Myocyte (in vitro differentiated cells): ENCODE measurements at places on chromosomes 1 and 21.

GRCh38 chr21:31159808-31160207, 121.5 kb upstream of the KRTAP19-8 start:
- no peak for DNase-seq

GRCh38 chr1:181251001-181251712, 162.7 kb downstream of the IER5 start:
- peak; percentile 41 for DNase-seq

GRCh38 chr1:40802078-40802741, 18.6 kb downstream of the KCNQ4 start:
- peak; percentile 75 for DNase-seq

DNA sequence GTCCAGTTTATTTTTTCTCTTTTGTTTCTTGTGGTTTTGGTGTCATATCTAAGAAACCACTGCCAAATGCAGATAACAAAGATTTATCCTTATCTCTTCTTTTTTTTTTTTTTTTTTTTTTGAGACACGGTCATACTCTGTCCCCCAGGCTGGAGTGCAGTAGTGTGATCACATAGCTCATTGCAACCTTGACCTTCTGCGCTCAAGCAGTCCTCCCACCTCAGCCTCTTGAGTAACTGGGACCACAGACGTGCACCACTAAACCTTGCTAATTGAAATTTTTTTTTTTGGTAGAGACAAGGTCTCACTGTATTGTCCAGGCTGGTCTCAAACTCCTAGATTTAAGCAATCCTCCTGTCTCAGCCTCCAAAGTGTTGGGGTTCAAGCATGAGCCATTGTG, 8.9 kb downstream of the SLC66A1 start:
- no peak for DNase-seq

GRCh38 chr21:16046656-16047330, 317.0 kb downstream of the USP25 start:
- DNase-seq = no peak

- DNase-seq = peak; percentile 19
Measured at GRCh38 chr1:226764533-226764932, 25.5 kb upstream of the ITPKB start.

- DNase-seq = no peak
Measured at GRCh38 chr21:16324630-16325029, 594.8 kb downstream of the USP25 start.

DNA sequence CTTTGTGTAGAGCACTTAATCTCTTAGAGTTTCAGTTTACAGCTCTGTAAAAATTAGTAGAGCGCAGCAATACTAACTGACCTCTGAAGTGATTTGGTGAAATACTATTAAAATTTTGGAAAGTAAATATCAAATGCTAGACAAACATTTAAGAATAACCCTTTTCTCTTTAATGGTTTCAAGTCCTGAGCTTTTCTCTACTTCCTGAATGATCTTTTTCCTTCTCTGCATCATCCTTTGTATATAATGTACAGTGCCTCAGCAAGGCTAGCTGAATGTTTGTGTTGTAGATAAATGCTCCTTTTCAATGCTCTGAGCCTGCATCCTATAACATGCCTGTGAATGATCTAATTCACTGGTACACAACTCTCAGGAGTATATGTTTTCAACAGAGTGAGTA, 272.9 kb downstream of the ADGRL2 start:
- DNase-seq = no peak

DNA sequence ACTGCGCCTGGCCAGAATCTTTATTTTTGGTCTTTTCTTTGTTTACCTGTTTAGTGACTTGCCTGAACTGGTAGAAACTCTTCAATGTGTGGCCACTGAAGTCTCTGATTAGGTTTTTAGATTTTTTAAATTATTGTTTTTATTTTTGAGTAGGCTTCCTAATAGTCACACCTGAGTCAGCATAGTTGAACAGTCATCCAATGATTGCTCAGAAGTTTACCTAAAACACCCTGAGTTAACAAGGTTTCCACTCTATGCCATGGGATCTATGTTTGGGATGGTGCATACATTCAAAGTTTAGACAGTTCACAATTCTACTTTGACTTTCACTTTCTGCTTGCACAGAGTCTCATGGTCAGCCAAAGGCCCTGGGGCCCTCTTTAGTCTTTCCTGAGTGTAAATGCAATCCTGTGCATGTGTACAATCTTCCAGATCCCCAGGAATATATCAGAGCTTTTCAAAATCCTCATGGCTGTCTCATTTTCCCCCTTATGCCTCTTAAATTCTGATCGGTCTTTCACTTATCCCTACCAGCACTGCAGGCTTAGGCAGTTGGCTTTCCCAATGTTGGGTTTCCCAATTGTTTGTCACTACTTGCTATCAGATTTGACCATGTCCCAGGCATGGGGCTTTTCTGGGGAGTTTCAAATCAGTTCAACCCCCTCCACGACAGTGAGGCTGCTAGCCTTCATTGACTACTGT, 114.4 kb upstream of the RAB3GAP2 start:
- DNase-seq = no peak

DNA sequence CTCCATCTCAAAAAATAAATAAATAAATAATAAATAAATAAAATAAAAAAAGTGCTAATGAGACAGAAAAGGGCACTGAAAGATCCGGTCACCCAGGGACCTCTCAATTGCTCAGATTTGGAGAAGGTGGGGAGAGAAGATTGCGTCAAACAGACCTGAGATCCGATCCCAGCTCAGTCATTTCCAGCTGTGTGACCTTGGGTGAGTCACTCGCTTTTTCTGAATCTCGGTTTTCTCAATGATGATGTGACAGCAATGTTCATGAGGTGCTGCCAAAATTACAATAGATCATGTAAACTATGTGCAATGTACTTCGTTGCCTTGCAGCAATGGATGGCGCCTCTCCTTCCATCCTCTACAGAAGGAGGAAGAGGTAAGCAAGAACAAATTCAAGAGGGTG, 11.1 kb upstream of the MEF2D start:
- DNase-seq = no peak

DNA sequence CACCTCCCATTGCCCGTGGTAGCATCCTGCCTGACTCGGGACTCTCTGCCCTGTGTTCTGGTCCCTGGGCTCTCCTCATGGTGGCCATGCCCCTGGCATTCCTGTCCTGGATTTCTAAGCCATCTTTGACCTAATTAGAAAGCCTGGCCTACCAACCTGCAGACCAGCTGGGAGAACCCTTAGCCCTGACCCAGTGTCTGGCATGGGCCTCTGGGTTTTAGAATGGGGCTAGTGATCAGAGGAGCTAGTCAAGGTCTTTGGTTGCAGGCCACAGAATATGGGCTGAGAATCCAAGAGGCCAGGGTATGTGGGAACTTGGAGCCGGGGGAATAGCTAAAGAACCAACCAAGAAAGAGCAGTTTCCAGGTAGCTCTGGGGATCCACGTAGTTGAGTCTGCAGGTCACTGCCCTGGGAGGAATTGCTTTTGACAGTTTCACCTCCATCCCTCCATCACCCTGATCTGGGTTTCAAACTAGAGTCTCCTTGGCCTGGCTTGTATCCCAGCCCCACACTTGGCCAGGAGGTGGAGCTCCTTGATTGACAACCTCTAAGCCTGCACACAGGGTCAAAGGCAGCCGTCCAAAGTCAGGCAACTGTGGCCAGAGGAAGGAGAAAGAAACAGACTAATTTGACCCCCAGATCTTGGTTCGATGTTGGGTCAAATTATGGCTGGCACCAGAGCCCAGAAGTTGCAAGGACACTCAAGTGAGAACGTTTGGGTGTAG, 54.7 kb upstream of the ABCG1 start:
- DNase-seq = no peak

DNA sequence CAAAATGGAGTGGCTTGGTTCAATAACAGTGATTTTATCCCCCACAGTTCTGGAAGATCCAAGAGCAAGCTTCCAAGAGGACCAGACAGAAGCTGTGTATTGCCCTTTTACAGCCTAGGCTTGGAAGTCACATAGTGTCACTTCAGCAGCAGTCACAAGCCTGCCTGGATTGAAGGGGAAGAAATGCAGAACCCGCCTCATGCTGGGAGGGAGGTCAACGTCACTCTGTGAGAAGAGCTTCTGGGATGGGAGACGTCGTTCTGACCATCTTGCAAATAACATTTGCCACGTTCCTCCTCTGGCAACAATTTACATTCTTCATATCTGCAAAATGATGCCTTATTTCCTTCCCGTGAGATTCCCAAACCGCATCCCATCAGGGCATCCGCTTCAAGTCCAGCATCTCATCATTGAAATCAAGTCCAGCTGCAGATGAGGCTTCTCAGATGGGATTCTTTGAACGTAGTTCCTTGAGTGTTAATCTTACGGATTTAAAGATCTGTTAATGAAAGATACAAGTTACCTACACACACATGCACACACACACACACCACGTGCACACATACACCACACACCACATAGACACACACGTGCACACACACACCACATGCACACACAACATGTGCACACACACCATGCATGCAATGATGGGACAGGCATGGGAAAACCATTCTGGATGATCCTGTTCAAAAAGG, 23.9 kb upstream of the KIF1B start:
- no peak for DNase-seq

DNA sequence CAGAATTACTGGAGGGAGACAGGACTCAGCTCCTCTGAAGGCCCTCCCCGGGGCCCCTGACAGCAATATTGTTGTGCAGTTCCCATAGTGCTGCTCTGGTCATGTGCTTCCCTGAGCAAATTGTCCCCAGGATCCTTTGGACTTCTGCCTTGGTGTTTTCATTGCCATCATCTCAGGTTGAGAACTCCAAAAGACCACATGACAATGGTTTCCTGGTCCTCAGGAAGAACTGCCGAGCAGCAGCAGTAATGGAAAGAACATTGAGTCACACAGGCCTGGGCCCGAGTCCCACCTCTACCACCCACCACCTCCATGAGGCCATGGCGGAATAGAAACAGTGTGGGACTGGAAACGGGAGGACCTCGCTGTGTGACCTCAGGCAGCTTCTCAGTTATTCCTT, 6.3 kb upstream of the CTTNBP2NL start:
- no peak for DNase-seq

DNA sequence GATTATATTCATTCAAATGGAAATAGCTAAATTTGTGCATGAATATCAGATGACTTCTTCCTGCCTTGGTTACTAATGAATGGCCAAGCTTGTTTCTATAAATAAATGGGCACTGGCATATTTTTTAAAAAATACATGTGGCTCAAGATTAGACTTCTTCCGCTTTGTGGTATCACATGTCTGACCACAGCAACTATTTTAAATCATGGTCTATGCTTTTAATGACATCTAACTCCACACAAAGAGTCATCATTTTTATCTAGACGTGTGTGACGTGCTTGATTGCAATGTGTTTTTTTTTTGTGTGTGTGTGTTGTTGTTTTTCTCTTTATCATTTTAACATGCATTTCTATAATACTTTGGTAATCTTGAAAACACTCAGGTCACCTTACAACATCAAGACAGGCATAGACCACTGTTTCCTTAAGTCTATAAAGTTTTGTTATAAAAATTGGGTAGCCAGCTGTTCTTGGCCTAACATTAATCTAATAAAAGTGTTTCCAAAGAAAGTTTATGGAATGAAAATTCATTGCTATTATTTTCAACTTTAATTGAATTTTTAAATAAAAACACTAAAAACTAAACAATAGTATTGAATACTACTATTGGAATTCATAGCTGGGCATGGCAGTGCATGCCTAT, 29.5 kb downstream of the RGS1 start:
- DNase-seq = peak; percentile 91

GRCh38 chr1:22976461-22977243, 4.0 kb upstream of the LACTBL1 start:
- peak; percentile 86 for DNase-seq

DNA sequence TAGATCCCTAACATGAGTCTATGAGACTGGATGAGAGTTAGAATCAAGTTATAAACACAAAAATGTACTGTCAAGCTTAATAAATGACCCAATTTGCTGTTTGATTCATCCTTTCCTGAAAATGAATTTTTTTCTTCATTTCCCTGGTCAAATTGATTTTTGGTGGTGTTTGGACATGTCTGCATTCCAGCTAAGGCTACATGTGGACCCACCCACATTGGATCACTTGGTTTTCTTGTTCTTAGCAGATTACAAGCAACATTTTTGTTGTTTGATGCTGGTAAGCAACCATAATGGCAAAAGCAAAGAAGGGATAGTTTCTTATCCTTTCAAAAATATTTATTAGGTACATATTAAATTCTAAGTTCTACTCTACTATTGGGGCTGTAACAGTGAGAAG, 181.1 kb downstream of the NEK7 start:
- no peak for DNase-seq

- no peak for DNase-seq
Measured at GRCh38 chr1:25566730-25567341, 23.4 kb downstream of the LDLRAP1 start.

GRCh38 chr1:203644661-203645510, 18.3 kb downstream of the ATP2B4 start:
- no peak for DNase-seq

DNA sequence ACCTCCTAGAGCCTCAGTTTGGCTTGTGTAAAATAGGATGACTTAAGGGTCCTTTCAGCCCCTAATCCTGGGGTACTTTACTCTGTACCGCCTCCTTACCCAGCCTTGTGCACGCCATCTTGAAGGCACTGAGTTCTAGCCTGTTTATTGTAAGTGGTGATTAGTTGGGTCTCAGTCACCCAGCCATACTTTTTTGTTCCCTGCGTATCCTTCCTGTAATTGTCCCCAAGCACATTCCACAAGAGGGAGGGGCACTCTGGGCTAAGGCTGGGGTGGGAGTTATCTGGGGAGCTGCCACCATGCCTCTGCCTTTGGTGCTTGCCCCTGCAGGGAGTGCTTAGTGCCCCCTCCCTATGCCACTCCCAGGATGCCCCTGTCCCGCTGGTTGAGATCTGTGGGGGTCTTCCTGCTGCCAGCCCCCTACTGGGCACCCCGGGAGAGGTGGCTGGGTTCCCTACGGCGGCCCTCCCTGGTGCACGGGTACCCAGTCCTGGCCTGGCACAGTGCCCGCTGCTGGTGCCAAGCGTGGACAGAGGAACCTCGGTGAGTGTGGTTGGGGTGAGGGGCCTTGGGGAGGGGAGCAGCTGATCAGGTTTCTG, 856 bp downstream of the FDPS start:
- peak; percentile 50 for DNase-seq

DNA sequence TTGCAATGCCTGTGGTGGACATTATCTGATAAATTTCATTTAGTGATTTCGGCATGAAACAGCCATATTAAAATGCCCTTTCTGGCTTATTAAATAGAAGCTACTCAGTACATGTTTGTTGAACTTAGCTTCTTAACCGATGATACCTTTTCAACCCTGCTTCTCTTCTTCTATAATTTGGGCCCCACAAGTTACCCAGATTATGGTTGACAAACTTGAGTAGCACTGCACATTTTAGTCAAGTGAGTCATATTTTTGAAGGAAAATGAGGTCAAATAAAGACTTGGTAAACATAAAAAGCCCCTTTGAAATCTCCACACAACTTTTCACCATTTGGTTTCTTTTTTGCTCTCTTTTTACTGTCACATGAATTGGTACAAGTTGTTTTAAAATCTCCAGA, 33.8 kb downstream of the GIPC2 start:
- no peak for DNase-seq

GRCh38 chr1:25773441-25774125, 26.4 kb upstream of the SELENON start:
- DNase-seq = no peak
